Tongue (tissue), 3 donors: ENCODE measurements at places on chromosomes 1 and 21. TPM values are rescaled to one million over a fixed set of nuclear protein-coding genes. Genes with fewer than 3 reads are reported as not detected.

Gene TBX19
- 1.2 TPM for total RNA-seq

Gene LIN9
- total RNA-seq, result 9.1 TPM

Gene FCRLA
- 1.4 TPM for total RNA-seq

Gene RCSD1
- 141 TPM for total RNA-seq

Gene LRRC8B
- total RNA-seq, result 10.7 TPM

Gene TAF5L
- total RNA-seq, result 18.6 TPM

Gene IQCC
- total RNA-seq, result 2.7 TPM

Gene LCE1A
- total RNA-seq, result not detected

Gene PADI4
- total RNA-seq, result 1.8 TPM

Gene CD1B
- not detected for total RNA-seq

Gene DNAJC28
- total RNA-seq, result 2.8 TPM

Gene LIN28A
- total RNA-seq, result not detected

Gene SEMA6C
- 83.6 TPM for total RNA-seq

Gene CYP2J2
- 24.1 TPM for total RNA-seq

Gene HAPLN2
- total RNA-seq, result not detected

Gene S100A1
- 13.4 TPM for total RNA-seq

Gene LRRC71
- not detected for total RNA-seq

Gene S100A2
- total RNA-seq, result 46.5 TPM

Gene IGSF9
- 8.7 TPM for total RNA-seq

Gene CELA3A
- not detected for total RNA-seq

Gene SPATA46
- total RNA-seq, result not detected

Gene CLCA1
- total RNA-seq, result not detected

Gene RGS4
- total RNA-seq, result 3.9 TPM

Gene ADORA3
- total RNA-seq, result not detected

Gene OTUD3
- 6.8 TPM for total RNA-seq

Gene KCNT2
- 10.5 TPM for total RNA-seq

Gene KCNE2
- total RNA-seq, result not detected

Gene AMY1A
- not detected for total RNA-seq

Gene PDZK1
- total RNA-seq, result not detected

Gene NR1I3
- not detected for total RNA-seq

Gene DDAH1
- total RNA-seq, result 43.8 TPM

Gene CD1D
- 1.8 TPM for total RNA-seq

Gene LAMC1
- 482 TPM for total RNA-seq

Gene RBM11
- not detected for total RNA-seq

Gene ELAPOR1
- 18.8 TPM for total RNA-seq

Gene CTNNBIP1
- total RNA-seq, result 38.3 TPM

Gene TDRD10
- total RNA-seq, result 3.7 TPM

Gene GJA8
- not detected for total RNA-seq

Gene EVA1C
- total RNA-seq, result 8.8 TPM

Gene ATP13A2
- 17.2 TPM for total RNA-seq

Gene GON4L
- total RNA-seq, result 41.3 TPM

Gene AIRE
- 0.10 TPM for total RNA-seq

Gene FRRS1
- 11.9 TPM for total RNA-seq

Gene CDA
- total RNA-seq, result not detected

Gene TRPM2
- 2.2 TPM for total RNA-seq

Gene OR2G6
- not detected for total RNA-seq

Gene C8B
- not detected for total RNA-seq

Gene OR10Z1
- not detected for total RNA-seq

Gene PTPN22
- total RNA-seq, result 0.92 TPM

Gene DENND2D
- 12.0 TPM for total RNA-seq

Gene CELSR2
- 16.7 TPM for total RNA-seq

Gene HEYL
- 12.4 TPM for total RNA-seq

Gene CELF3
- not detected for total RNA-seq

Gene FCRL2
- total RNA-seq, result 0.10 TPM
